ENCODE measurements at places on chromosomes 16 and 17. TPM values are rescaled to one million over a fixed set of nuclear protein-coding genes. Genes with fewer than 3 reads are reported as not detected.

DNA sequence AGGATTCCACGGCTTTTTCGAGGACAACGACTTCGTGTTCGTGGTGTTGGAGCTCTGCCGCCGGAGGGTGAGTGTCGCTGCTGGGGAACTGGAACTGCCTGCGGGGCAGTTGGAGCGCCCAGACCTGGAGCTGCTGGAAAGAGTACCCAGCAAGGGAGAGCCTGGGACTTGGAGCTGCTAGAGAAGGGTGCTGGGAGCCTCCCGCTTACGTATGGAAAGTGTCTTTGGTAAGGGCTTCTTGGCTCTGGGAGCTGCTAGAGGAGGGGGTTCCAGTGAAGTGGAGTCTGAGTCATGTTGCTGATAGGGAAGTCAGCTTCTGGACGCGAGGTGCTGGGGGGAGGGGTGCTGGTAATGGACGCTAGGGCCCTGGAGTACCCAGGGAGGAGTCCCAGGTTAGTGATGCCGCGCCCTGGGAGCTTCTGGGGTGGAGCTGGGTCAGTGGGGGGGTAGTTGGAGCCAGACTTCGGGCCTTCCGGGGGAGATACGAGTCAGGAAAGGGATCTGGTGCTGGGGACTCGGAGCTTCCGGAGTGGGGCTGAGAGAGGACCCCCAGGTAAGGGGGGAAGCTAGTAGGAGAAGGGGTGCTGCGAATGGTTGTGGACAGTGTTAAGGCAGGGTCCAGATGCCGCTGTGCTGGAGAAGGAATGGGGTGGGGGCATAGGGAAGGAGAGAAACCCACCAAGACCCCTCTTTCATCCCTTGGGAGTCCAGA is 741 bp downstream of the PLK1 start:
- DNase-seq, result peak; percentile 76

GRCh38 chr16:1093284-1094123 is 2.5 kb downstream of the C1QTNF8 start:
- DNase-seq, result no peak

GRCh38 chr16:964356-965035 is 6.3 kb downstream of the LMF1 start:
- DNase-seq, result no peak

The SPECC1 gene
- 29.2 TPM for total RNA-seq

DNA sequence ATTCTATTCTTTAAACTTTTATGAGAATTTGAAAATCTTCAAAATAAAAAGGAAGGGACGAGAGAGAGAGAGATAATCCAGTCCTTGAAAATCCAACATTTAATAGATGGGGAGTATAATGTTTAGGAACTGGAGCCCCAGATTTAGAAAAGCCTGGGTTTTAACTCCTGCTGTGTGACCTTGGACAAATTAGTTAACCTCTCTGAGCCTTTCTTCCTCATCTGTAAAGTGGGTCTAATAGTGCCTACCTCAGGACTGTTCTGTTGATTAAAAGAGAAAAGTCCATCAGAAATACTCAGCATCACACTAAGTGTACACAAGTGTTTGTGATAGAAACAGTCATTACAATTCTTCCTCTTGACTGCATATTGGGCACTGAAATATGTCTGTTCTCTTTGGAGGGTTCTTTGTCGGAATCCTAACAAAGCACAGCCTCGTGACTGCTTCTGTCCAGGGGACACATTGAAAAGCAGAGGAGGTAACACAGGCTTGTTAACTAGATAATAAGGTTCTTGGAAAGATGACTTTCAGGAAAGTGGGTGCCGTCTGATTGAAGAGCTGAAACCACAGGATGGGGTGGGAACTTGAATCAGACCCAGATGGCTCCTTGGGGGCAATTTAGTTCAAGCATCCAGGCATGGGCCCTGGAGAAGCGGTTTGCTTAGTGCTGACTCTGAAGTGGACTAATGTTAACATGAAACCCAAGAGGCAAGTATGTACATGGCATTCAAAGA is 128.2 kb downstream of the CLEC16A start:
- DNase-seq, result no peak

The INCA1 gene
- total RNA-seq, result 1.3 TPM

- peak; percentile 91 for DNase-seq
Observed at GRCh38 chr17:63774141-63774968, at the start of gene DDX42. Gene DDX42 (plus strand): TSS chr17:63774170. CDS start chr17:63787050, 12,880 bp downstream.

DNA sequence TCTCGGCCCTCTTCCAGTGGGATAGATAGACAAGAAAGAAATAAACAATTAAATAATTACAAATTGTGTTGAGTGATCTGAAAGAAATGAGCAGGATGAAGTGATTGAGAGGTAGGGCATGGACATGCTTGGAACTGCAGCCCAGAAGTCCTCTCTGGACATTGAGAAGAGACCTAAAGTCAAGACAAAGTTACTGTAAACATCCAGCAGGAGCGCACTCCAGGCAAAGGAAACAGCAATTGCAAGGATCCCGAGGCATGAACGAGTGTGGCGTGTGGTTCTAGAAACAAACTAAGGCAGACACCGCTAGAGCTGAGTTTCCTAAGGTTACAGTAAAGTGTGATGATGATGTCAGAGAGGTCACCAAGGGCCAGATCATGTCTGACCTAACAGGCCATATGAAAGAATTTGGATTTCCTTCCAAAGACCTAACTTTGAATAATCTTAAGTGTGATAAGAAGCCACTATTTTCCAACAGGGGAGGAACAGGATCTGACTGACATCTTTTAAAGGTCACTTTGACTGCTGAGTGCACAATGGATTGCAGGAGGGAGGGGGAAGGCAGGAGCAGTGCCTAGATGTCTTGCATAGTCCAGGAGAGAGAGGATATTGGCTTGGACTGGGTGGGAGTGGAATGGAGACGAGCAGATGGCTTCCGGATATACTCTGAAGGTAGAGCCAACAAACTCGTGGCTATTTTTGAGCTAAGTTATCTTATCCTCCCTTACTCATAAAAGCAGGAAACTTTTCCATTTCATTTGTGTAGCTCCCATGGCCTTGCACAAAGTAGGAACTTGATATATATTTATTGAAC is 19.0 kb downstream of the ABCC12 start:
- peak; percentile 25 for DNase-seq

DNA sequence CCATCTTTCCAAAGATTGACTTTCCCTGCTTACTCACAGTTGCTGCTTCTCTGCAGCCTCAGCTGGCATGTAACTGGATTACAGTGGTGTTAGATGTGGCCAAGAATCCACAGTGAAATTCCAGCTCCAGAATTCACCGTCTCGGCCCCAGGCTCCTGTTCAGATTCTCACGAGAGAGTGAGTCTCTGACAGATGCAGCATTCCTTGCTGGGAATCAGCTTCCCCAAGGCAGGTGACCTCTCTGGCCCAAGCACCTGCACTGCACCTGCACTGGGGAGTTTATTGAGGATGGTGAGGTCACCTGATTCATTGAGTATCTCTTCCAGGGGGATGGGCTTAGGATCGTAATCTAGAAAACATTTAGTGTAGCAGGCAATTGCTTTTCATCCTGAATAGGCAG is 600.5 kb upstream of the RBFOX1 start:
- DNase-seq, result no peak

DNA sequence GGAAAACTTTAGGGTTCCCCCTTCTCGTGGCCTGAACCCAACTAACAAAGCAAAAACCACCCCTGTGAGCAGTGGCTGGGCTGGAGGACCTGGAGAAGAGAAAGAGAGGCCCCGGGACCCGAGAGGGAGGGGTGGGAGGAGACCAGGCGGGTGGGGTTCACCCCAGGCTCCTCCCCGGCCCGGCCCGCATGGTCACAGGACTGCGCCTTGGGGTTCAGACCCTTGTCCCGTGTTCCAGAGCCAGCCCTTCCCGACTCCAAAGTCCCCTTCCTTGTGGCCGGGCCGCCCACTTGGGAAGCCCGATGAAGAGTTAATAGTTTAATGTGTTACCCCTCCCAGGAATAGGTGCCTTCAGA is 852 bp downstream of the MARVELD3 start:
- DNase-seq, result peak; percentile 75

DNA sequence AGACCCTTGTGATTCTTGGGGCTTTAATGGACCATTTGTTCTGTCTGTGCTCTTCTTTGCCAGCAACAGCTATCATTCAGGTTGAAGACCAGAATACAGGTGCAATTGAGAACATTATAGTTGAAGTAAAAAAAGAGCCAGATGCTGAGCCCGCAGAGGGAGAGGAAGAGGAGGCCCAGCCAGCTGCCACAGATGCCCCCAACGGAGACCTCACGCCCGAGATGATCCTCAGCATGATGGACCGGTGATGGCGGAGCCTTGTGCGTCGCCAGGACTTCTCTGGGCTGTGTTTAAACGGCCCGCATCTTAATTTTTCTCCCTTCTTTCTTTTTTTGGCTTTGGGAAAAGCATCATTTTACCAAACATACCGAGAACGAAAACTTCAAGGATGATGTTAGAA is 7.3 kb upstream of the CARMIL2 start:
- no peak for DNase-seq

DNA sequence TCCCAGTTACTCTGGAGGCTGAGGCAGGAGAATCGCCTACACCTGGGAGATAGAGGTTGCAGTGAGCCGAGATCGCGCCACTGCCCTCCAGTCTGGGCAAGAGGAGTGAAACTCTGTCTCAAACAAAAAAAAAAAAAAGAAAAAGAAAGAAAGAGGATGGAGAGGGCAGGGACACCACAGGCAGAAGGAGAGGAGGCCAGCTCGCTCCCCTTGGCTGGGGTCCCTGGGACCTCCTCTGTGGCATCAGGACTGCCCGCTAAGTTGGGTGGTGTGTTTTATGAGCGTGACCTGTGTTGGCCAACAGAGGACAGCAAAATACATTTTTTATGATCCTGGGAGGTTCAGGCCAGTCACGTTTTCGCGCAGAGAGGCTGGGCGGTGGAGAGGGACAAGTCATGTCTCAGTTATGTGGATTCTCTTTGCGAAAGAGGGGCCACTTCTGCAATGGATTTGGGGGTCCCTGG is 229.6 kb downstream of the MRTFB start:
- DNase-seq, result peak; percentile 72

The TP53TG3 gene
- total RNA-seq, result not detected

DNA sequence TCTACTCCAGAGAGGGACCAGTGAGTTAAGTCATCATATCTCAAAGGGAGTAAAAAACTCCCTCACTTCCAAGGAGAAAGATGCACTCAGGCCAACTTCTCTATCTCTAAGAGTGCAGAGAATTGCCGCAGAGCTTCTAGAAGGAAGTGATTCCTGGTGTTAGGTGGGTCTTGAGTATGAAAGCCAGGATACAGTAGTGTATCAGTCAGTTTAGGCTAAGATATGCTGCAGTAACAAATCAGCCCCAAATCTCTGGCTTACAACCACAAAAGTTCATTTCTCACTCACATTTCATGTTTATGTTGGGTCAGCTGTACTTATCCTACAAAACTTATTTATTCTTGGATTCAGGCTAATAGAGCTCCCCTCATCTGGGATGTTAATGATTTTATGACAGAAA is 106.3 kb downstream of the HS3ST4 start:
- no peak for DNase-seq

The SNRNP25 gene
- total RNA-seq, result 22.9 TPM

The GP1BA gene
- total RNA-seq, result not detected

GRCh38 chr16:88077328-88078108 is 126.3 kb downstream of the BANP start:
- no peak for DNase-seq

DNA sequence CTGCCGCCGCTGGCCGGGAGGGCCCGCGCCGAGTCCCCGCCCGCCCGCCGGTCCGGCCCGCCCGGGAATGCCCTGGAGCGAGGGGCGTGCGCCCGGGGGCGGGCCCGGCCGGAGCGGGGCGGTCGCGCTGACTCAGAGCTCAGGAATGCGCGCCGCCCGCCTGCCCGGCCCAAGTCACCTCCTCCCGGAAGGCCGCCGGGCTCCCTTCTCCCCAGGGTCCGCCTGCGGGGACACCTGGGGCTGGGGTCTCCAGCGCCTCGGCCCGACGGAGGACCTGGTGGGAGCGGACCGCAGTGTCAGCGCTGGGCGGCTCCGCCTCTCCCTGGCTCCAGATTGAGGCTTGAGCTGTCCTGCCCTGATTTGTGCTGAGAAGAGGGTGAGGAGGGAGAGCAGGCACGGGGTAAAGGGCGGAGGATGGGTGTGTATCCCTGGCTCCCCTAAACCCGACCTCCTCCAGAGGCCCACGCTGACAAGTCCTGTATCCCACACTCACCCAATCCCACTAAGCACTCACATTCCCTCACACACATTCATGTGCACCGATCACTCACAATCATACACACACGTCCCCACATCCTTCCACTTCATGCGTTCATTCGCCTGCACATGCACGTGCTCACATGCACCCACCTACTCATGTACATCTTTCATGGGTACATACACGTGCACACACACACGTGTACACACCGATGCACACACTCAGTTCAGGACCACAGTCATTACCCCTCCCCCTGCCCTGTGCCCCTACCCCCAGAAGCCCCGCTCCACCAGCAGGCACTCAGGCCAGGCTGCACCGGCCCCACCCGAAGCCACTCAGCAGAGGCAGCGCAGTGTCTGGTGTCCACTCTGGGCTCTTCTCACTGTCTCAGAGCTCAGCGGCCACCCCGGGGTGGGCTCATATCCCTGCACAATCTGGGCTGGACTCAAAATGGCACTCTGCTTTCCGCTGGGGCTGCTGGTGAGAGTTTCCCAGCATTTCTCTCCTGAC is at the start of gene RHBDF1:
TSS of gene RHBDF1 (minus strand) at position 71 of the 988 bp plus-strand sequence. CDS start 7,616 bp downstream, outside the sequence.
- DNase-seq, result peak; percentile 69

The PCYT2 gene
- total RNA-seq, result 27.2 TPM

The CDIP1 gene
- 5.5 TPM for total RNA-seq

- no peak for DNase-seq
Observed at GRCh38 chr16:81374550-81374949, 59.8 kb downstream of the GAN start.

The MMP25 gene
- 1.1 TPM for total RNA-seq

The NOL3 gene
- 11.4 TPM for total RNA-seq

- DNase-seq, result no peak
Observed at GRCh38 chr17:36004594-36005108, 3.3 kb upstream of the CCL15 start.

DNA sequence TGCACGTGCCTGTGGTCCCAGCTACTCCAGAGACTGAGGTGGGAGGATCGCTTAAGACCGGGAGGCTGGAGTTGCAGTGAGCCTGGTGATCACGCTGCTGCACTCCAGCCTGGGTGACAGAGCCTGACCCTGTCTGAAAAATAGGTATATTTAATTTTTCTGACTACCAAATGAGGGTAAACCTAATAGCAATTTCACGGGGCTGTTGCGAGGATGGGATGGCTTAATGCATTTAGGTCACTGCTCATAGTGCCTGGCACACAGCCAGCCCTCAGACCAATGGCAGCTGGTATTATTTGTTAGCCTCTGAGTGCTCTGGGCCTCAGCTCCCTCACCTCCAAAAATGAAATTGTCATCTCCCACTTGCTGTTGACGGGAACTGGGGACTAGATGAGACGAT is 5.9 kb upstream of the CDIP1 start:
- no peak for DNase-seq

The KCNJ2 gene
- 4.9 TPM for total RNA-seq

All from stomach (tissue), 19 donors.